Mesothelial cell of epicardium (in vitro differentiated cells): ENCODE measurements at places on chromosomes 4 and X.

GRCh38 chrX:136750364-136750763 lies 30.4 kb downstream of the ARHGEF6 start:
- no peaks in the 10 kb centered on the region for H3K4me1 ChIP-seq
- no peak for DNase-seq
- H3K4me3 ChIP-seq: no peak overlapping the region
- no peaks in the 10 kb centered on the region for H3K27me3 ChIP-seq

- H3K36me3 ChIP-seq: no peaks in the 10 kb centered on the region
- H3K27ac ChIP-seq: no peak overlapping the region
- H3K4me3 ChIP-seq: no peak overlapping the region
These were observed 93.6 kb downstream of the PPP2R2C start for GRCh38 chr4:6378493-6379445.

DNA sequence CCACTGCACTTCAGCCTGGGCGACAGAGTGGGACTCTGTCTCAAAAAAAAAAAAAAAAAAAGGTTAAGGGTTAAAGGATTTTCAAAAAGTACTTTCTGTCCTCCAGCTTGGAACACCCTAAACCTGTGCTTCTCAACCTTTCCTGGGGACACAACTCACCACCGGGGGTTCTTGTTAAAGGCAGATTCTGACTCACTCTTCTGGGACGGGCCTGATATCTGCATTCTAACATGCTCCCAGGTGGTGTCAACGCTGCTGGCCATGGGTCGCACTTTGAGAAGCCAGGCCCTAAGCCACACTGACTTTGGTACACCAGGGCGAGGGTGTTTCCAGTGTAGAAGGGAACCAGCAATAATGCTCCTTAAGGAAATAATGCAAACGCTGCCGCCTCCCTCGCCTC lies 46.1 kb downstream of the AFAP1 start:
- H3K36me3 ChIP-seq: peaks cover 8% of the 10 kb centered on the region
- no peak overlapping the region for H3K4me3 ChIP-seq
- peak overlapping the region; percentile 89 for H3K27ac ChIP-seq
- no peaks in the 10 kb centered on the region for H3K27me3 ChIP-seq

DNA sequence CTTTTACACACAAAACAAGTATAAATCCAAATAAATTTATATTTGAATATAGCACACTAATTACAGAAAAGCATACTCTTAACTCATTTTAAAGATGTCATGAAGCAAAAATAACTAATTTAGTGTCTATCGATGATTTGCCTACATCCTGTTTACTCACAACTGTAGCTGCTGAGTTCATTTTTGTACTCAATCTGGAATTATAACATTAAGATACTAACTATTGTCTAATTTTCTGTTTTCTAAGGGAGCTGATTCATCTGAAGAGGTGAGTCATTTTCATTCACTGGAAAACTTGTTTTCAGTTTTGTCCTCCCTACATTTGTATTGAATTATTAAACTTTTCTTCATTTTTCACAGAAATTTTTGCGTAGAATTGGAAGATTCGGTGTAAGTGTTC lies 3.7 kb downstream of the STATH start:
- H3K36me3 ChIP-seq: no peaks in the 10 kb centered on the region
- no peak overlapping the region for H3K4me3 ChIP-seq
- no peaks in the 10 kb centered on the region for H3K4me1 ChIP-seq
- DNase-seq: no peak

DNA sequence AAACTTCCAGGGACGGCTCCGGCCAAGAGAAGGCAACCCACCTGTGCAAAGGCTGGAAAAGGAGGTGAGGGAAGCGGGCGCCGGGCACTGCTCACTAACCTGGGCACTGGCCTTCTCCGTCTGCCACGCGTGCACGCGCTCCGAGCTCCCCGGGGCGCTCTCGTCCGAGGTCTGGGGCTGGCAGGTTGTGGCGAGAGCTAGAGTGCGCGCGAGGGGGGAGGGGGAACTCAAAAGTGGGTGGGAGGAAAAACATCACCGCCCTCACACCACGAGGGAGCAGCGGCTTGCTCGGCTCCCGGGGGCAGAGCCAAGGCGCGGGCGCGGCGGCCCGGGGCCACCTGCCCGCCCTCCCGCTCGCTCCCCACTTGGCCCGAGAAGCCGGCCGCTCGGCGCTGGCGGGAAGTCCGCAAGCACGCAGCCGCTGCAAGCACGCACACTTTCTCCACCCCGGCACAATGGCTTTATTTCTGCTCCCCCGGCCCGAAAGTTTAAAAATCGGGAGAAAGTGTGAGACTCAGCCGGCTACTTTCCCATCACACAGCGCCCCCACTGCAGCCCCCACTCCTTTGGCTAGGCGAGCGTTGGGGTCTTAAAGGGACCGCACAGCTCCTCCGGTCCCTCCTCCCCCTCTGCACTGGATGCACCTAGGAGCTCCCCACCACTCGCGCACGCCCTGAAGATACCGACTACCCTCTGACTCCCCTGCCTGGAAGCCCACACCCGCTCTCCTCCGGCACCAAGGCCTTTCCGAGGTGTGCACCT lies at the start of gene CHRDL1:
CHRDL1 (minus strand) TSS at position 173 of the 762 bp plus-strand sequence. CDS start 3,636 bp downstream, outside the sequence.
- peaks cover 8% of the 10 kb centered on the region for H3K4me1 ChIP-seq
- peaks cover 67% of the 10 kb centered on the region for H3K27me3 ChIP-seq
- no peaks in the 10 kb centered on the region for H3K36me3 ChIP-seq
- H3K27ac ChIP-seq: no peak within 1 kb of the TSS

- DNase-seq: no peak
- peaks cover 5% of the 10 kb centered on the region for H3K4me1 ChIP-seq
- H3K27ac ChIP-seq: no peak overlapping the region
- H3K36me3 ChIP-seq: no peaks in the 10 kb centered on the region
These were observed 454.5 kb upstream of the PCDH7 start for GRCh38 chr4:30265716-30266115.

- peaks cover 30% of the 10 kb centered on the region for H3K4me1 ChIP-seq
- peaks cover 2% of the 10 kb centered on the region for H3K36me3 ChIP-seq
- peak overlapping the region; percentile 44 for H3K27ac ChIP-seq
- H3K27me3 ChIP-seq: no peaks in the 10 kb centered on the region
These were observed 20.8 kb downstream of the ENPP6 start for GRCh38 chr4:184196730-184197385.

DNA sequence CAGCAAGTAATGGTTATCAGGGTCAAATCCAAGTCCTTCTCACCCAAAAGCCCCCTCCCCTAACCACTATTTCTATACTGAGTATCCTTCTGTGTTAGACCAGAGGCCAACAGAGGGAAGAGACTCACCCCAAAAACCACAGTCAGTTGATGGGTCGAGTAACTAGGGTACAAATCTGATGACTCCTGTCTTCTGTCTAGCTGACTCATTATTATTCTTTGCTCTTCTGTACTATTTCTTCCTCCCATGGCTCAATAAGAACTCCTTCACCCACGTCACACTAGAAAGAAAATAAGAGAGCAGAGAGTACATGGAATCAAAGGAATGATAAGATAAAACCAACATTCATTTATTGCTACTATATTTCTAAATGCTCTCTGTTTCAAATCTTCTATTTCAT lies 2.0 kb downstream of the RAB40A start:
- no peaks in the 10 kb centered on the region for H3K36me3 ChIP-seq
- no peaks in the 10 kb centered on the region for H3K4me1 ChIP-seq

DNA sequence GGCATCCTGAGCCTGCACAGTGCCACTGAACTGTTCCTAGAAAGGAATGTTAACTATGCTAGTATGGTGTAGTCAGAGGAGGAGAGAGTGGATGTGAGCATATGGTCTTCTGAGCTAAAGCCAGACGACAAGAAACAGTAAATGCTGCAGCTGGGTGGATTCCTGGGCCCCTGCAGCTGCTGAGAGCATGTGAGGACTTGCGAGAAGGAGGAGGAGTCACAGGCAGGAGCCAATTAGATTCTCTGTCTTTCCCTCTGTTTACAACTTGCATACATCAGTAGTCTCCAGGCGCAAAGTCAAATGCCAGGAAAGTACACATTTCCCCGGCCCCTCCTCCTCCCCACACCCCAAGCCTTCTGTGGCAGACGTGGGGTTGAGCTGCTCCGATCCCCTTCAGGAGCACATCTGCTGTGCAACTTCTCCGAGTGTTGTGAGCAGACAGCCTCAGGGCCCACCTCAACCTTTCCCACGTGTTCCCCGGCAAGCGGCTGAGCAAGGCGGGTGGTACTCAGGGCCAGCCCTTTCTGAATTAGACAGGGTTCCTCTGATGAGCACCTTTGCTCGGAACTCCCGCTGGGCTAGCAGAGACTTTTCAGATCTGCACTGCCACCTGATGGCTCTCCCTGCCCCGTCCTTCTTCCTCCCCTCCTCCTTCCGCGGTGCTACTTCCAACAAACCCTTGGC lies 108.7 kb upstream of the ATP6AP2 start:
- H3K4me3 ChIP-seq: peak overlapping the region; percentile 27
- DNase-seq: no peak
- H3K27me3 ChIP-seq: no peaks in the 10 kb centered on the region
- peak overlapping the region; percentile 75 for H3K27ac ChIP-seq

GRCh38 chr4:151169223-151169622 lies 69.8 kb downstream of the RPS3A start:
- peak; percentile 45 for DNase-seq
- H3K4me1 ChIP-seq: peaks cover 39% of the 10 kb centered on the region
- peak overlapping the region; percentile 57 for H3K27ac ChIP-seq
- no peak overlapping the region for H3K4me3 ChIP-seq

DNA sequence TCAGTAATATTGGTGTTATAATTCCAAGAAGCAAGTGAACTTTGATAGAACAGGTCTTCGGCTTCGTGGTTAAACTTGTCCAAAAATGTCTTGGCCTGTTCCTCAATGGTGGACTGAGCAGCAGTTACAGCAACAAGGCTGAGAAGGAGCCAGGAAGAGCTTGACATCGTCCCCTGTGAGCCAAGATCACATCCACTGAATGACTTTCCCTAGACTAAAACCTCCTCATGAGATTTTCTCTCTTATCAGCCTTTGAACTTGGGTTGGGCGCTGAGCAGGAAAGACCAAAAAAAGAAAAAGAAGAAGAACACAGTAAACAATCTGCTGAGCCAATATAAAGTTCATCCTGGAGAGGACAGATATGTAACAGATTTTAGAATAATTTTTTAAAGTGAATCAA lies at the start of gene ACE2:
ACE2 (minus strand) TSS at position 216 of the 400 bp plus-strand sequence; CDS start at position 167, 49 bp downstream.
- no peak within 1 kb of the TSS for H3K4me3 ChIP-seq
- H3K4me1 ChIP-seq: peaks cover 32% of the 10 kb centered on the region
- no peaks in the 10 kb centered on the region for H3K36me3 ChIP-seq
- no peak within 1 kb of the TSS for H3K27ac ChIP-seq
